ENCODE measurements at places on chromosomes 6 and 20.

DNA sequence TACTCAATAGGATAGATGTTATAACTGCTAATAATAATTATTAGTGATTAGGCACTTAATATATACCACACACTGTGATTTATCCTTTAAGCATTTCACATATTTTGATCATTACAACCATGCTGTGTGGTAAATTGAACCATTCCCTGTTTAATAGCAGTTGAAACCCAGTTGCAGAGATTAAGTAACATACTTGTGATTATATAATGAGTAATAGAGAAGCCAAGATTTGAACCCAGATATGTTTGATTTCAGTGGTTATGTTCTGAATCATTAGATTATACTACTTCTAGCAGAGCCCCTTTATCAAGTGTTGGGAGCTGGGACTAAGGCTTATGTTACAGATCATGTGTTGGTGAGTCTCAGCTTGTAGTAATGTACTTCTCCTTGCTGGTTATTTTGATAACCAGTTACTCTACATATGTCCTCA lies 44.1 kb downstream of the STK4 start:
- DNase-seq, result no peak

DNA sequence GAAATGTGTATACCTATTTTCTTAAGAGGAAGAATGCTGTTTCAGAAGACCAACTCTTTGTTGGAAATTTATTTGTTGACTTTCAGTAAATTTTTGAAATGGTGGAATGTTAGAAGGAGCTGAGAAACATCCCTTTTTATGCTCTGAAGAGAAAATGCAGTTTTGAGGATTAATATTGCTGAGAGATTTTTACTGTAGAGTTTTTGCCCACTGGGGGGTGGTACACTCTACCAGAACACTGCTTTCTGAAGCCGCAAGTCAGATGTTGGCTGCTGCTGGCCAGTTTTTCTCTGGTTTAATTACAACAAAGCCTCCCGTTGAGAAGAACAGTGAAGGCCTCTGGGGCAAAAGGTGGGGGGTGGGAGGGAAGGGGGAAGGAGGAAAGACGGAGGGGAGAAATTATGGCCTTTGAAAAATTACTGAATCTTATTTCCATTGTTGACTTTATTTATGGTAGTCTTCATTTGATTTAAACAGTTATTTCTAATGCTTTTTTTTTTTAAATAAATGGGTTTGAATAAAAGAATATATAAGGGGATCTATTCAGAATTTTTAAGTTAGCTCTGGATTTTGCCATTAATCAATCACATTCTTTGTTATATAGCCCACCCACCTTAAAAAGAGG lies 3.0 kb downstream of the FLRT3 start:
- DNase-seq, result no peak

DNA sequence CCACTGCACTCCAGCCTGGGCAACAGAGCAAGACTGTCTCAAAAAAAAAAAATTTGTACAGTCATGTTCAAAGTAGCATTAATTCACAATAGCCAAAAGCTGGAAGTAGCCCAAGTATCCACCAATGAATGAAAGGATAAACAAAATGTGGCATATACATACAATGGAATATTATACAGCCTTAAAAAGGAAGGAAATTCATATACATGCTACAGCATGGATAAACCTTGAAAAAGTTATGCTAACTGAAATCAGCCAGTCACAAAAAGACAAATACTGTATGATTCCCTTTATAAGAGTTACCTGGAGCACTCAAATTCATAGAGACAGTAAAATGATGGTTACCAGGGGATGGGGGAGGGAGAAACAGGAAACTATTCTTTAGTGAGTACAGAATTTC lies 15.7 kb downstream of the EEF1A1 start:
- DNase-seq, result no peak

DNA sequence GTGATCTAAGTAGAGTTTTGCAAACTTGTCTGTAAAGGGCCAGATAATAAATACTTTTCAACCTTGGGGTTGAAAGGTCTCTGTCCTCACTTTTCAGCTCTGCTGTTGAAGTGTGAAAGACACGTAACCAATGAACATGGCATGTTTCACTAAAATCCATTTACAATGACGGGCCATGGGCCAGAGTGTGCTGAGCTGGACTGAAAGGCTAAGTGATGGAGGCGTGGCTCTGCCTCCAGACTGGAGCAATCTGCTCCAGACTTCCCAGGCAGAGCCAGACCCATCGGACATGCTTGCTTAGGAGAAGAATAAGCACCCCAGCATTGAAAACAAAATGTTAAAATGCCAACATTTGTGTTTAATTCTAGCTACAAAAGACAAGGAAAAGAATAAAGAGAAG lies 41.4 kb downstream of the SCAND1 start:
- DNase-seq, result no peak

GRCh38 chr6:30766461-30767157 lies 22.3 kb upstream of the IER3 start:
- DNase-seq, result no peak

GRCh38 chr6:45423824-45424450 lies 46.2 kb upstream of the SUPT3H start:
- DNase-seq, result no peak

- DNase-seq, result no peak
These were observed 580.3 kb downstream of the PRKN start for GRCh38 chr6:162147281-162147680.

- no peak for DNase-seq
These were observed 64.2 kb upstream of the NXT1 start for GRCh38 chr20:23286346-23286745.

- DNase-seq, result no peak
These were observed 356.9 kb downstream of the CDKAL1 start for GRCh38 chr6:20891161-20891560.
